ENCODE measurements at places on chromosomes 12 and 14.

- DNase-seq, result no peak
Observed at GRCh38 chr12:12209675-12210074, 57.2 kb downstream of the LRP6 start.

- DNase-seq, result no peak
Observed at GRCh38 chr12:120118321-120119061, 1.9 kb upstream of the RAB35 start.

DNA sequence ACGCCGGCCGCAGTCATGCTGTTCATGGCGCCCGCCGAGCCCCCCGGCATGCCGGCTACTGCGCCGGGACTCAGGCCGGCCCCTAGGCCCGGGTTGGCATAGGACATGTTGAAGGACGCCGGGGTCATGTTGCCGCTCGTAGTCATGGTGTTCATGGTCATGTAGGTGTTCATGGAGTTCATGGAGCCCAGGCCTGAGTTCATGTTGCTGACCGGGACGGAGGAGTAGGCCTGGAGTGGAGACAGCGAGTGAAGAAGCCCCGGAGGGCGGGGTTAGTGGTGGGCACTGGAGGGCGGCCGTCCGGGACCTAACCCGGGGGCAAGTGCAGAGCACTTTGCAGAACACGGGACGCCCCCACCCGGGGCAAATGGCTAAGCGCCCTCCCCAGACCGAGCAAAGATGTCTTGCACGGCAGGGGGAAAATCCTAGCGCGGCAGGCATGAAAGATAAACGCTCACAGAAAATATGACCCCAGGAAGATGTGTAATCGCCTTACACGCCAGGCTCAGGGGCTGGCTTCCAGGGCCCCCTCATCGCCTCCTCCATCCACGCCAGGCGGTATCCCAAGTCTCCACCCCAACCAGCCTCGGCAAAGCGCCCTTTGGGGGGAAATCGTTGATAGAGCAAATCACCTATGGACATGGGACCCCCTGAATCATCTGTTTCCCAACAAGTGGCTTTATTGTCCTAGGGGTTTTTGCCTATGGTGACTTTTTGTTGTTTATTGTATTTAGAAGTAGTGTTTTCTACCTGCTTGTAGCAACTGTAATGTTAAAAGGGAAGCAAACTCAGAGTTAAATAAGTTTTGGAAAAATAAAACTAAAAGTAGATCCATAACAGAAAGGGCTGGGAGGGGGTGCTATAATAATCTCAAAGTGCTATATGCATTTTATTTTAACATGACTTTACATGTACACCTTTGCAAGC, 2.3 kb downstream of the FOXA1 start:
- DNase-seq, result no peak

- DNase-seq, result no peak
Observed at GRCh38 chr12:21472197-21472823, 29.1 kb downstream of the RECQL start.

DNA sequence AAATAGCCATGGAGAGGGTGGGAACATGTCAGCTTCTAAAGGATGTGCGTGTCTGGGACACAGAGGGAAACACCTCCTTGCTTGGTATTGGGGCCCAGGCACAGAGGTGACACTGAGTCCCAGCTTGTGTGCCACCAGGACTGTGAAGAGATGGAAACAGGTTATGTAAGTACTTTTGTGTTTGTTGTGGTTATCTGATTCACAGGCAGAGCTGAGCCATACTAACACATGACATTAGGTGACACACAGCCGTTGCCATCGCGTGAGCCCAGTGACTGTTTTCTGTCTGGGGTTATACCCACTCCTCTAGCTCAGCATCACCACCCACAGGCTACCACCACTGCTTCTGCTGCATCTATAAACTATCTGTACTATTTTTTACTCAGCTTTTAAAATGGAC, 12.1 kb upstream of the FLVCR2 start:
- no peak for DNase-seq

Measured in kidney glomerular epithelial cell (primary cell).